ENCODE measurements at places on chromosomes 1 and 21.

- no peak for DNase-seq
Measured at GRCh38 chr1:154913273-154913672, 23.2 kb downstream of the PMVK start.

DNA sequence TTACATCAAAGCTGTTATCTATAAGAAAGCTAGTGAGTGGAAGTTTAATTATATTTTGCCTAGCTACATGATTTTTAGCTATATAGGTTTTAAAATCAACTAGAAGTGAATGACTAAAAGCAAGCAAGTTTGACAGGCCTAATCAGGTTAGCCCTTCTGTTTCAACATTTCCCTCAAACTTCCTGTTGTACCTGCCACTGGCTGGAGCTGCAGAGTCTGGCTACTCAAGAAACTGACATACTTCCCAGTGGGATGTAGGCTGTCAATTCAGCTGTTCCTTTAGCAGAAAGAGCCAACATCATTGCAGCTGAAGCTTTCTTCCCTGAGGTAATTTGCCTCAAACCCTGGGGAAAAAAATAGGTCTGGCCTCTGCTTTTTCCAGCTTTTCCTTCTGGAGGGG is 87.1 kb upstream of the TNR start:
- no peak for DNase-seq

GRCh38 chr1:6686294-6686693 is 15.3 kb downstream of the DNAJC11 start:
- no peak for DNase-seq

- DNase-seq: no peak
Measured at GRCh38 chr1:28601696-28602095, 9.6 kb downstream of the RAB42 start.

DNA sequence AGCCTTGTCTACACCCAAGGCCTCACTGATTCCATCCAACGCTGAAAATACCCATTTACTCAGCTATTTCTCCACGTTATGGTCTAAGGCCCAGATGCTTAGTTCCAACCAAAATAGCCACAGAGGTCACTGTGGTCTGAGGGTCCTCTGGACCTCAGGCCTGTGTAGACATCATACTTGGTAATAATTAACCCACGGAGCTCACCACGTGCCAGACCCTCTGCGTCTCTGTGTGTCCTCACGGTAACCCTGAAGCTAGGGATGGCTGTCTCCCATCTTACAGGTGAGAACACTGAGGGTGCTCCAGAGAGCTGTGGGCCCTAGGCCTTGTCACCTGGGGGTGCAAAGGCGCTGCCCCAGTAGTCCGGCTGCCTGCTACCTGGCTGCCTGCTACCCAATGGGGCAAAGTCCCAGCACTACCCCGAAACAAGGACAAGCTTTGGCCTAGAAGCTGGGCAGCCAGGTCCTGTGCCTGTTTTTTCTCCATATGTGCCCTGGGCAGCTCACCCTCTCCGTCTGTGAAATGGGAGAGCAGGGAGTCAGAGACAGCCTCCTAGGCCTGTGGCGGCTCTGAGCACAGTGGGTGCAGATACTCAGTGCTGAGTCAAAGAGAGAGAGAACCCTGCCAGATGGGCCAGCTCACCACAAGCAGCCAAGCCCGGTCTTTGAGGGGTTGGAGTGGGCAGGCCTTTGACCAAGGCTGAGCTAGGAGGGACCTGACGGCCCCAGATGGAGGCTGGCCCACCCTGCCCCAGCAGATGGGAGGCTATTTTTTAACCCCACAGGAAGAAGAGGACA is 17.0 kb upstream of the RUNX3 start:
- no peak for DNase-seq

GRCh38 chr1:42981255-42981805 is 22.7 kb upstream of the SLC2A1 start:
- DNase-seq: no peak

DNA sequence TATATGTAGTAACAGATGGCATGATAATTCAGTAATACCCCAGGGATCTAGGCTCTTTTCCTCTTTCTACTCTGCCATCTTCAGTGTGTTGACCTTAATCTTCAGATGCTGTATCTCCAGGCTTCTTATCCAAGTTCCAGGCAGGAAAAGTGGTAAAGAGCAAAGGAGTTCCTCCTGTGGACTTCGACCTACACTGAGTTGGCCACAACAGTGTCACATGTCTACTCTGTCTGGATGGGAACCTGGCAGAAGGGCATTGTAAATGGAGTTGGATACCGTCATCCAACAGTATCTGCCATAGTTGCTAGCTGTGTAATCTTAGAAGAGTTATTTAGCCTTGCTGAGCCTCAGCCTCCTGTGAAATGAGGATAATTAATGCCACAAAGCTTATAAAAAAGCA is 21.9 kb downstream of the IL23R start:
- DNase-seq: no peak

DNA sequence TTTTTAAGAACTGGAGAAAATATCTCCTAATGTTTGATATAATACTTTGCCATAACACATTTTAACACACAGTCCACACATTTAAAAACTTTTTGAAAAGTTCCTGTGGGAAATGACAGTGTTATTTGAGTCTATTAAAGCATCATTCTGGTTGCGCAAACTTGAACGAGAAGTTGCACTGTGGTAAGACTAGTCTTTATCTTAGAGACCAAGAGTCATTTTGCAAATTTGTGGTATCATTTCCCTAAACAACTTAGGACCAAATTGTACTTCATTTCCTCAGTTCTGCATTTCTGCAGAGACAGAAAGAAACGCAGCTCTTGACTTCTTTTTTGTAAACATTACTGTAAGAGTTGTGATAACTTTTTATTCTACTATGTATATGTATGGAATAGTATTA is at the start of gene RGS18:
Gene RGS18, plus strand, starts transcription at position 282 of the 400 bp plus-strand sequence. CDS start 176 bp downstream, outside the sequence.
- DNase-seq: no peak

DNA sequence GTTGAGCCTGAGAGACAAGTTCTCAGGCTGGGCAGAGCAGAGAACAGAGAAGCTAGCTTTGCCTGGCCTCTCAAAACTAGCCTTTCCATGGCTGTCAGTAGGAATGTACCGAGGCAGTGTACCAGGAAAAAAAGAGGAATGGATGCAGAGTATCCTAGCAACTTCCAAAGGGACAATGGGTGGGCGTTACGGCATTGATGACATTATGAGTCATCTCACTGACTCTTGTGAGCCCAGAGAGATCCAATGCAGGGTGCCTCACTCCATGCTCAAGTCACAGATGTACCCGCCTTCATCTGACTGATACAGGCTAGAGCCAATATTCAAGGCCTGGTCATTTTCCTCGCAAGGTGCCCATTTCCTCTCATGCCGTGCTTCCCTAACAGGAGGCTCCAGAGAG is 51.4 kb upstream of the C8B start:
- no peak for DNase-seq

GRCh38 chr1:208387908-208388811 is 144.0 kb upstream of the PLXNA2 start:
- no peak for DNase-seq

- DNase-seq: no peak
Measured at GRCh38 chr21:42080788-42081083, 9.6 kb downstream of the UMODL1 start.

- DNase-seq: no peak
Measured at GRCh38 chr1:228544021-228544850, 57.1 kb downstream of the RNF187 start.

DNA sequence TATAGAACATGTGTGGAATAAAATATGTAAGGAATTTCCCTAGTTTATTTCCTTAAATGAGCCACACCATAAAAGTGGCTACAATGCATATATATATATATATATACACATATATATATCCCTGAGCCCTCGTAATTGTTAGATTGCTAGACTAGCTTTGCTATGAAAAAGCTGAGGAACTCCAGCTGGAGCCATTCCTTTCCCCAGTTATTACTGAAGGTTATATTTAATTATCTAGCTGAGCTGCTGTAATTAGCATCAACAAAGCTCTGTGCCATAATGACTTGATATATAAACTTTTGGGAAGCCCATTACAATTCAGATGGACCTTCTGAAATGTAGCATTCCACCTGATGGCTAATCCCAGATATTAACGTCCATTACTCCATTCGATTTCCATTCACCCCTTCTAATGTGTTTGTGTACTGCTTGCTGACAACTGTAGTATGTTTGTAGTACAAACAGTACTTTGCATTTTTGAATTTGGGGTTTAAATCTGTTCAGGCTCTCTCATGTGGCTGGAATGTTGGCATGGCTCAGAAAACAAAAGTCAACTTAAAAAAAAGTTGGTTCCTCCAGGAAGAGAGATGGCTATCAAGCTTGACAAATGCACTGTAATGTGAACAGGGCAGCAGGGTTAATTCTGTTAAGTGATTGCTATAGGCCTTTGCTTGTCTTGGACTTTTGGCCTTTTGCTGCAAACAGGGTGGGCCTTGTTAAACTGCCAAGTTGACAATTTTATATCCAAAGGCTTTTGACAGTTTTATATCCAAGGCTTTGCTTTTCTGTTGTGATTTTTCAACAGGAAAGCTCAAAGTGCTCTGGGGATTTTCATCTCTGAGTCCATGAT is 170.0 kb downstream of the LTN1 start:
- no peak for DNase-seq

GRCh38 chr1:26945728-26946127 is 14.5 kb downstream of the KDF1 start:
- no peak for DNase-seq

DNA sequence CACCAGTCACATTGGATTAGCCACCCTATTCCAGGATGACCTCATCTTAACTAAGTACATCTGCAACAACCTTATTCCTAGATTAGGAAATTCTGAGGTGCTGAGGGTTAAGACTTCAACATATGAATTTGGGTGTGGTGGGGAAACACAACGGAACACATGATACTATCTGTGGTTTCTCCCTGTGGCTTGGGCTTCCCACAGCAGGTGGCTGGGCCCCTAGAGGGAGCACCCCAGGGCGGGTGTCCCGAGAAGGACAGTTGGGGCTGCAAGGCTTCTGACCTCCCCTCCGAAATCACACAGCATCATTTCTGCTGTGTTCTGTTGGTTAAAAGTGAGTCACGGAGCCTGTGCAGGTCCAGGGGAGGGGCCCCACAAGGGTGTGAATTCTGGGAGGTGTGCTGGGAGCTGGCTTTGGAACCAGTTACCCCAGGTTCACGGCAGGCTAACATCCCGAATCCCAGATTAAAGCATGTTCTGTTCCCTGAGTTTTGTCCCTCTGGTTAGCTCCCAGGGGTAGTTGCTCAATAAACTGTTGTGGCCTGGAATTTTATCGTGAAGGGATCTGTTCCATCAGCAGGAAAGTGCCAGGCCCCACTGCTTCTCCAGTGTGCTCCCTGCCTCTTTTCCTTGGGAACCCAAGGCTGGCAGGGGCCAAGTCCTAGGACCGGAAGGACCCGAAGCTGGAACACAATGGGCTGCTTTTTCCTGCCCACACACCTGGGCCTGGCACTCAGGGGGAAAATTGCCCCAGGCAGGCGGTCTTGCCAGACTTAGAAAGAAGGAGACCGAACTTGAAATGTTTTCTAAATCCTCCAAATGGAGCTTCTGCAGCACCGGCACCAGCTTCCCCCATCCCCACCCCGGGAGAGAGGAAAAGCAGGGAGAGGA is 154.0 kb upstream of the WNT4 start:
- no peak for DNase-seq

DNA sequence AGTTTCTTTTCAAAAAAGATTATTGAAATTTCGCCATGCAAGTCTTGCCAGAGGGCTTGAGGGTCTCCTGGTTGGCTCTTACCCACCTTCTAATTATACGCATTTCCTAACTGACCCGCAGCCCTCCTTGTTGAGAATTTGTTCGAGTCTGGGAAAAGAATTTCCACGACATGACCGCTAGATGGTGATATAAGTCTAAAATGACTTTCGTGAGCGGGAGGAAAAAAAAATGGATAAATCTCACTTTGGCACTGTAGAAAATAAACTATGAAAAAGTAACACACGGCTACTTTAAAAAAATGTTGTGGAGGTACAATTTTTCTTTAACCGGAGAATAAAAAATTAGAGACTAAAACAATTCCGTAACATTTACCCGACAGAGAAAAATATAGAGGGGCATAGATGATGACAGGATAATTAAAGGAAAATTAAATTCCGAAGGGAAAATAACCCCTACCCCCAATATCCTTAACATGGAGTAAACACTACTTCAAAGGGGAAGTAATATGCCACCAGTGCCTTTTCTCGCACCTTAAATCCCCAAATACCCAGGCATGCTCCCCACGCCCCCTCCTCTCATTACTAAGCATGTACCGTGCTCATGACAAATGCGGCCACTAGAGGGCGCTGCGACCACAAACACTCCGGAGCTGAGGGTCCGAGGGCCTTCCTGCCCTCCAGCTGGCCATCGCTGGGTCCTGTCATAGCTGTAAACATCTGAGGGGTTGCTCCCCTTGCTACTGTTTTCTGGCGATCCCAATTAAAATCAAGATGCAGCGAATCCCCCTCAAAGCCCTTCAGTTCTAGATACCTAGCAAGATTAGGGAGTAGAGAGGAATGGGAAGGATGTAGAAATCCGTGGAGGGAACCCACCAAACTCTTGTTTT is 266.9 kb downstream of the ASTN1 start:
- no peak for DNase-seq

GRCh38 chr21:36966821-36967768 is 626 bp upstream of the HLCS start:
- DNase-seq: no peak

DNA sequence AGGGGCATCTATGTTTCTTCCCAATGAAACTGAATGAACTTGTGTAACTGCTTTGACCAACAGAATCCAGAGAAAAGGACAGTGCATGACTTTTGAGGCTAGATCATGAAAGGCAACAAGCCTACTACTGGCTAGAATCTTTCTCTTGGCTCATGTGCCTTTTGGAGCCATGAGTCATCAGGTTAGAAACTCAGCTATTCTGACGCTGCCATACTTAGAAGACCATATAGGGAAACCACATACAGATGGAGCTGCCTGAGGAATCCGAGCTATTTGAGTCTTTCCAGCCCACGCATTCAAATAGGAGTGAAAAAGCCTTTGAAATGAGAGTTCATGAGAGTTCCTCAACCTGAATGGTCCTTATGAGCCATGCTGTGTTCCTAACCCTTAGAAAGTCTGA is 738.5 kb upstream of the CHRM3 start:
- DNase-seq: no peak

Data from activated CD8-positive, alpha-beta memory T cell treated with anti-CD3 and anti-CD28 coated beads for 1 hour (primary cell).